ENCODE measurements at places on chromosomes 4 and X.
A peak's percentile ranks its signal among the peaks of the same experiment; 100 is the strongest.

- DNase-seq, result no peak
Measured at GRCh38 chrX:140507223-140507981, 2.5 kb upstream of the SOX3 start.

DNA sequence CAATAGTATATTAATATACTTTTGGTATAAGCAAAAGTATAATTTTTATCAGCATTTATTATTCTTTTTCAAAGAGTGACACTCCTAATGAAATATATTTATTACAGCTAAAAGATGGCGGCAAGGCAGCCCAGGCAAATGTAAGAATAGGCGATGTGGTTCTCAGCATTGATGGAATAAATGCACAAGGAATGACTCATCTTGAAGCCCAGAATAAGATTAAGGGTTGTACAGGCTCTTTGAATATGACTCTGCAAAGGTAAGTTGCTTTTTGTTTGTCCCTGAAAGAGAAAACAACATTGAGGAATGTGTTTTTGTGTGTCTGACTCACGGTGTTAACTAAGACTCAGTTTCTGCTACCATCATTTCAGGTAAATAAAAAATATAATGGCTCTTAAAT, 71.9 kb downstream of the PDLIM5 start:
- DNase-seq, result no peak

GRCh38 chrX:97482666-97483300, 599.1 kb downstream of the RPA4 start:
- DNase-seq, result no peak

DNA sequence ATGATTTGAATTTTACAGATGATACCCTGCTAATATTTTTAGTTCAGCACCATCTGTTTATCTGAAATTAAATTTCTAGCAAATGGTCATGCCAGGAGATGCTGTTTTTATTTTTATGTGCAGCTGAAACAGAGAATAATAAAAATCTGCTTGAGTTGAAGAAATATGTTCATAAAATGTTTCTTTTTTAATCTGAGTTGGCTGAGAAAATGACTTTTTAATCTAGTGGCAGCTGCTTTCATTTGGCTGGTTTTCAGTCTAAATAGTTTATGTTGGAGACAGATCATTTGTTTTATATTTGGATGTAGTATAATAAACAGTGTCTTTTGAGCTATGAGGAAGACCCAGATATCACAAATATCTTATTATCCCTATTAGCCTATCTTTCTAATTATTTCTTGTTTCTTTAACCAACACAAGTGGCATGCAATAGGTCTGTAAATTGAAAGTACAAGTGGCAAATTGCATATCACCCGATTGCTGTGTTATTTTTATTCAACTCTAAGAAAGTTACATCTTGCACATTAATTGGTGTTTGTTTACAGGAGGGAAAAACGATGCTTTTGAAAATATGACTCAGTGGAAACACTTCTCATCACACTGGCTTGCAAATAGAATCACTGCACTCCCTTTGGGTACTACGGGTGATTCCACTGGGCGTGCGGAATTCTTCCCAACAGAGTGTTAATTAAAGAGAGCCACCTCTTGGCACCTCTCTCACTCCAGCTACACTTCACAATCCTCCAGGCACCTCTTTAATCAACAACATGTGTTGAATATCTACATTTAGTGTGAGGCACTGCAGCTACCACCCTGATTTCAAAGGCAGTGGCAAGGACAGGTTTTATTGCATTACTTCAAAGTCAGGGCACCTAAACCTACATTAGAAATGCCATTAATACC, 51.7 kb upstream of the AP1S2 start:
- DNase-seq, result no peak

GRCh38 chr4:150069353-150069752, 8.9 kb upstream of the DCLK2 start:
- no peak for DNase-seq

DNA sequence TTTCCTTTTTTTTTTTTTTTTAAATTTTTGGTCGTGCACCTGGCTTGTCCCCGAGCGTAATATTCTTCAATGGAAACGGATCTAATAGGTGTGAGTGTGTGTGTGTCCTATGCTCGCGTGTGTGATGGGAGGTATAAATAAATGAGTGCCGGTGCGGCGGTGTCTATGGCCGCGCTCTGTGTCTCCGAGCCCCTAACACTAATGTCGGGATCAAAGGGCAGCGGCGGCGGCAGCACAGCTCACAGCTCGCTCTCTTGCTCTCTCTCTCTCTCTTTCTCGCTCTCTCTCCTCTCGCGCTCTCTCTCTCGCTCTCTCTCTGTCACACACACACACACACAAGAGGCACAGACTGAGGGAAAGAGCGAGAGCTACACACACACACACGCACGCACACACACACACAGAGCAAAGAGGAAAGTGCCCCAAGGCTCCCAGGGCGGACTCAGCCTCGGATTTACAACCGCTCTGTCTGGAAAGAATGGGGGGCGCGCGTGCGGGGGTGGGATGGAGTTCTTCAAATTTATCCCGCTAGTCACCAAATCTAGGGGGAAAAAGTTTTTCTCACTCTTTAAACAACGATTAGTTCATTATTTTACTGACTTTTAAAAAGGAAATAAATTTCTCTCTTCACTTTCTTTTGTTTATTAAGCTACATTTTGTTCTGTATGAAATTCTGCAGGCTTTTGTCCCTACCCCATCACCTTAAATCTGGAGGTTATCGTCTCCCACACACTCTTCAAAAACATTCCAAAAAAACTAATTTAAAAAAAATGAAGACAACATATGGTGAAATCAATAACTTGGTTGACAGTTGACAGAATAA, at the start of gene ZNF827:
Gene ZNF827, minus strand, starts transcription at position 206 of the 823 bp plus-strand sequence. CDS start 416 bp downstream, outside the sequence.
- no peak for DNase-seq

DNA sequence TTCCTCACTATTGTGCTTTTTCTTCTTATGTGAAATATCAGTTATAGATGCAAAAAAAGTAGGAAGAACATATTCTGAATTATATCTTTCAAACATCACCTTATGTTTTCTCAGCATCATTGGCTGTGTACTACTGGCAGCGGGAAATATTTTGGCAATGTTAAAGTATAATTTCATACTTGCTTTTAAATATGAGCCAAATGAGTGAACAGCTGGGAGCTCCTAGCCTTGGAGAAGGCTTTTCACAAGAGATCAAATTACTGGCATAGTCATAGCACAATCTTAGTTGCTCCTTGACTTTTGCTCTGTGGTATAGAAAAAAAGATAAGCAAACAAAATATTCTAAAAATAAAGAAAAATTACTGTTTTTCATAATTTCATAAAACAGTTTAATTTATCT, 1575.8 kb upstream of the PABPC4L start:
- no peak for DNase-seq

GRCh38 chrX:138925330-138925729, 213.8 kb upstream of the FGF13 start:
- DNase-seq, result peak; percentile 68

DNA sequence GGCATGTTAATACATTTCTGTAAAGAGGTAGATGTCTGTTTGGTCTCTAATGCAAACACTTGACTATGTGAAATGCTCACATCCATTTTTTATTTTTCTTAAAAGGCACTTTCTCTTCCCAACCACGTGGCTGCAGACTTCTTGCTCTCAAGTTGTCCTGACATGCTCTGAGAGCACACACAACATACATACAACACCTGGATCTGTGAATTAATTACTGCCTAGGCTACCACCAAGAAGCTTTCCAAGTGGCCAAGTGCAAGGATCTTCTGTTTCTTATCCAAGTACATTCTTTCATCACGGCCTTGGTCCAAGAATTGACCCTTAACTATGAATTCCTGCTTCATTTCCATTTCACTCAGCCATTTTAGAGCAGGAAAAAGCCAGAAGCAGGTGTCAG, 110.8 kb downstream of the SPRY1 start:
- DNase-seq, result no peak

GRCh38 chr4:94995684-94996394, 238.1 kb downstream of the BMPR1B start:
- DNase-seq, result no peak

DNA sequence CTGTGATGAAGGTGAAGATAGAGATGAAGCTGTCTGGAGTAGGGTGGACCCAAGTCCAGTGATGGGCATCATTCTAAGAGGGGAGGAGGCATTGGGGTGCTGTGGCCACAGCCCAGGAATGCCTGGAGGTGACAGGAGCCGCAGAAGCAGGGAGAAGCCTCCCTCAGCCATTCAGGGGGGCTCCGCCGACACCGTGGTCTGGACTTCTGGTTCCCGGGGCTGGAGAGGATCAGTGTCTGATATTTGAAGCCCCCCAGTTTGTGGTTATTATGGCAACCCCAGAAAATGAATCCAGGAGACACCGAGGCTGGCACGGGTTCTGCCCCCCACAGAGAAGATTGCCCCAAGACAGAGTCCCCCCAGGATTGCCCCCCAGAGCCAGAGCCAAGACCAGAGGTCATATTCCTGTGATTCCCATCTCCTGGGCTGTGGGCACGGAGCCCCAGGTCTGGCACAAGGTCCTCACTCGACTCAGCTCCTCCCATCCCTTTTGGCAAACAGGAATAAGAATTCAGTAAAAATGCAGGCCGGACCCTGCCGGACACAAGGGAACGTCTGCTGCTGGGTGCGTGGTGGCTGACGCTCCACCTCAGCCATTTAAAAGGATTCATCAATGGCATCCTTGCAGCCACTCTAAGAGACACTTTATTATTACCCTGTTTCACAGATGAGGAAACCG, 116.6 kb downstream of the CPZ start:
- DNase-seq, result no peak

DNA sequence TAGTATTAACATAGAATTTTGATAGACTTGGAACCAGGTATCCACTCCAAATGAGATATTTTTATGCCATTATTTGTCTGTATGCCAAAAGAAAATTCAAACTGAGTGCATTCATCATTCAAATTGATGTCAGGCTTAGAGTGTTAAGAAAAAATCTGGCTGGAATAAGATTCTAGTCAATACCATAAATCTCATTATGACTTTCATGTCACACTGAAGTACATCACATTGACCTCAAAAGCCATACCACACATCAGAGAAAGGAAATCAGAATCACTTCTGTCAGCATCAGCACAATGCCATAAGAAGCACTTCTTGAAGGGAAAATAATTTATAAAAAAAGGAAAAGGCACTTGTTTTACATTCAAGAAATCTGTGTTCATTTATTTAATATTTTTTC, 119.0 kb upstream of the BMP3 start:
- DNase-seq, result no peak

- DNase-seq, result no peak
Measured at GRCh38 chrX:112254896-112255295, 172.3 kb upstream of the TRPC5 start.

DNA sequence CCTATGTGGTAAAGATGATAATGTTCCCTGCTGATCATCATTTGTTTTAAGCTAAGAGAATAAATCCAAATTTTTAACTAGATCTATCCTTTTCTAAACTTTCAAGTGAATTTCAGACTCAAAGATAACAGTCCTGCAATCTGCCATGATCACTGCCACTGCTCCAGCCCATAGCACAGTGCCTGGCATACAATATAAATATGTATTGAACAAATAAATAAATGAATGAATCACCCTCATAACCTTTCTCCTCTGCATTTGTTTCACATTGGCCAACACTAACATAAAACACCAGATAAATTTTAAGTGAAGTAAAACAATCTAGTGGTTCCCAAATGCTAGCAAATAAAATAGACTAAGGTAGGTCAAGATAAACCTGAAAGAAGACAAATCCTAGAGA, 439.0 kb downstream of the GPM6A start:
- DNase-seq, result no peak

DNA sequence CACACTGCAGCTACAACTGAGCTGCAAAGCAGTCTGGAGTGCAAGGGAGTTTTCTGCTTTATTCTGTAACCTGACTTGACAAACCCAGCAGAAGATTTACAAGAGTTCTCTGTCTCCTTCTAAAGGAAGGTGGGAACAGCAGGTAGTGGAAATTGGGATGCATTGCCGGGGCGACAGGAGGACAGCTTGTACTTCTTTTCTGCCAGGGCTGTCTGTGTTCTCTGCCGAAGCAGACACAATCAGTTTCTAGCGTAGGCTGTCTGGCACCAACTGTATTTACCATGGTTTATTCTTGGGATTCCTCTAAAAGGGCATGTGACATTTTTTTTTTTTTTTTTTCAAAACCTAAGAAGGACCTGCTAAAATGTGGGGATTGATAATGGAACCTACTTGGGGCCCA, 190.8 kb upstream of the GK2 start:
- DNase-seq, result no peak

GRCh38 chrX:22748093-22748999, 251.4 kb upstream of the DDX53 start:
- DNase-seq, result no peak

DNA sequence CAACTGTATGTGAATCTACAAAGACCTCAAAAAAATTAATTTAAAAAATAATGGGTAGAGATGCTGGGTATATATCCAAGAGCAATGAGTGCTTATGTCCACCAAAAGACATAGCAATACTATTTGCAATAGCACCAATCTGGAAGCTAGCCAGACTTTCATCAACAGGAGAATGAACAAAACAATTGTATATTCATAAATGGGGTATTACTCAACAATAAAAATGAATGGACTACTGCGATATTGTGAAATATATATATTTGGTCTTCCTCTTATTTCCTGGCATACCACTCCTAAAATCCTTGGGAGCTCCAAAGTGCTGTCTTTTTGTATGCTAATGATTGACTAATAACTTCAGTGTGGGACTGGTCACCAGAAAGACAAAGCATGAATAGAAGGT, 77.5 kb downstream of the MSN start:
- peak; percentile 23 for DNase-seq

- no peak for DNase-seq
Measured at GRCh38 chrX:29890646-29891200, 324.6 kb upstream of the MAGEB2 start.

DNA sequence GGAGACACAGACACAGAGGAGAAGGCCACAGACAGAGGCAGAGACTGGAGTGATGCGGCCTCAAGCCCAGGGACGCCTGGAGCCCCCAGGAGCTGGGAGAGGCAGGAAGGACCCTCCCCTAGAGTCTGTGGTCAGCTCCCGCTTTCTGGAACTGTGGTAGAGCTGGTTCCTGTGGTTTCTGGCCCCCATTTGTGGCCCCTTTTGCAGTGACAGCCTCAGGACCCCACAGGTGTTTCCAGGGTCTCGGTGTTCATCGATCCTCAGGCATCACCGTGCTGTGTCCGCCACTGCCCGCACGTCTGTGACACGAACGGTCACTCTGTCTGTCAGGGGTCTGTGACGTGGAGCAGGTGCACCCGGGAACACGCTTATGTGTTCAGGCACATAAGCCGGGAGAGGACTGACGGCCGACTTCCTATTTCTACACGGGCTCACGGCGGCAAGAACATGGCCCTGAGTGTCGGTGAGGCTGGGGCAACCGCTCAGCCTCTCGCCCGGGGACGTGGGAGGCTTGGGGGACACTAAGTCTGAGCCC, 7.9 kb downstream of the GTPBP6 start:
- no peak for DNase-seq

GRCh38 chr4:105714071-105714521, 5.5 kb downstream of the GSTCD start:
- DNase-seq, result no peak

All from HS-5 (cell line).